KBM-7 (cell line): ENCODE measurements at places on chromosomes 11 and 22.

GRCh38 chr11:10441652-10442503 is 13.2 kb upstream of the AMPD3 start:
- DNase-seq: peak; percentile 63

GRCh38 chr22:27800250-27801201 is 1.0 kb downstream of the MN1 start:
- DNase-seq: no peak

- DNase-seq: no peak
Observed at GRCh38 chr11:37313266-37313665, 715.2 kb upstream of the RAG2 start.

DNA sequence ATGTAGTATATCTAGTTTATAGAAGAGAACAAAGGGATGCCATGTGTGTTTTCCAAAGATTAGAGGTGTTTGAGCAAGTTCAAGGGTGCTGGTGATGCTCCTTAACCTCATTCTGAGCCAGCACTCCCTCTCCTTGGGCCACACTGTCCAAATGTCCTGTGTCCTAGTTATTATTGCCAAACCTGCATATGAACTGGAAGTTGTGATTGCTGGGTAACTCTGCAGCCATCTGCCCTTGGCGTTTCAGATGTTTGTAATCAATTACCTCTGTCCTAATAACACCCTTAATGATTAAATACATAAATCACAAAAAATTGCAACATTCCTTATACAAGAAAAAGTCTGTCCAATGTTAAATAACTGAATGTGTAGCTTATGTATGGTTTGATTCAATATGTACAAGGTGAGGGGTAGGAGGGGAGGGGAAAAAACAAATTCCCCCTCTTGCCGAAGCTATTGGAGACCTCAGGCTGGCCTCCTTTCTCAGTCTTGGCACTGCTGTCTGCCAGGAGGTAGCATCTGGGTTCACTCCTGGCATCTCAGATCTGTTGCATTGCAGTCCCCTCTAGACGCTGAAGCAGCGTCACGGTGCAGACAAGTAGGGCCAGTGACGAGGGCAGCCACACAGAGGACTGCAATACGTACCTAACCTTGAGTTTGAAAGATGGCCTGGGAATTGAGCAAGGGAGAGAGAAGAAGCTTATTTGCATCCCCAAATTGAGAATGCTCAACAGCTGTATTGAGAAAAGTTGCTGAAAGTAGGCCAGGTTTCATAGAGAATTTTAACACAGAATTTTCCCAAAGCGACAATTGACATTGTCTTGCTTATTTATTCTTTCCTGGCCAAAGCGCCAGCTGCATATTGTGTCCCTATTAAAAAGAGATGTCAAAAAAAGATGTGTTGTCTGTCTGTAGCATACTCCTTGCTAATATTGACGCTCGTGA is 89.6 kb upstream of the ARHGAP32 start:
- no peak for DNase-seq

DNA sequence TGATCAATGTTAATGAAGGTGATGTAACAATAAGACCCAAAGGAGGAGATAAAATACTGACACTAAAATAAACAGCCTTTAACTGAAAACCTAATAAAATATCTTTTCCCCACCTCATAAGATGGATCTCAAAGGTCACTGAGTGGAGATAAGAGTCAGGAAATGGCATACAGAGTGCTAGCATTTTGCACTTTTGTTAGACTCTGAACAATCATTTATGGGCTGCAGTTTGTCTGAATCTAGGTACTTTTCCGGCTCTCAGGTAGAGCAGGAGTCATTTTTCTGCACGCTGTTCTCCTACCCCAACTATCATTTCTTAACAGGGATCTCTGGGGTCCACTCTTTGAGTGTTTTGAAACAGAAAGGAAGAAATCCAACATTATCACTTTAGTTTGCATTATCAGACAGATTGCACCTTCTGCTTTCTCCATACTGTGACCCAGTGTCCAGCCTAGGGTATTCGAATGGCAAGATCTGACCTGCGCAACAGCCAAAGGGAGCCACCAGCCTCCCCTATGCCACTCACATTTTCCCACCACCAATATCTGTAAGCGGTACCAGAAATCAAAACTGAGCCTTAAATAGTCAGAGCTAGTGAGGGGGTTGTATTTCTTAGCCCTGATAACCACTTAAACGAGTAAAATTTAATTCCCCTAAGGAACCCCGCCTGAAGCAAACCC is 863 bp downstream of the SIAE start:
- no peak for DNase-seq

GRCh38 chr11:59802639-59803176 is 7.9 kb downstream of the MRPL16 start:
- peak; percentile 75 for DNase-seq

- no peak for DNase-seq
Observed at GRCh38 chr11:13216711-13217075, 60.9 kb upstream of the BMAL1 start.

DNA sequence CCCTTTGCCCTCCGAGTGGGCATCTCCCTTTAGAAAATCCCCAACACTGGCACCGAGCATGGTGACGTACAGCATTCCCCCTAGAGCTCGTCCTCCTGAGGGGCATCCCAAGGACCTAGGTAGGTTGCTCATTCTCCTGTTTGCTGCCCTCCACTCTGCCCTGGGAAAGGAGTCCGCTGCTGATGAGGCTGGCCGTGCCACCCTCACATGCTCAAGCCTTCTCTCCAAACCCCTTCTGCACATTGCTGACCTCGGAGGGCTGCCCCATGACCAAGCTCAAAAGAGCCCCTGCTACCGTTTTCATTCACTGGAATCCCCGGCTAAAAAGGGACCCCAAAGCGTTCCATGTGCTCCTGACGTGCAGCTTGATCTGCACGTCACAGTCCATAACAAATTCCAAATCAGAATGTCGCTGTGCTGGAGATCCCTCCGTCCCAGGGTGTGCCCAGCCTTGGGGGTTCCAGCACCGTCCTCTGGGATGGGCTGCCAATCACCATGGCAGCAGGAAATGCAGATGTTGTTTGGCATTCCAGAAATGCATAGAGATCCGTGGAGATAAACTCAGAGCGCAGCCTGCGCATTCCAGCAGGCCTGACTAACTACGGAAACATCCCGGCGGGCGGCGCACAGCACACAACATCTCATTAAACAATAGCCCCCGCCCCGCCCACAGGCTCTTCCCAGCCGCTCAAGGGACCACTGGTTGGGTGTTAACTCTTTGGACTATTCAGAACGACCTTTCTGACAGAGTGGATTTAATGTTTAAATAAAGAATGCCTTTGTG is 26.3 kb upstream of the GNB1L start:
- DNase-seq: no peak

- no peak for DNase-seq
Observed at GRCh38 chr11:88404932-88405710, 67.6 kb upstream of the CTSC start.

- peak; percentile 64 for DNase-seq
Observed at GRCh38 chr11:14350215-14350614, 8.8 kb downstream of the RRAS2 start.

GRCh38 chr11:447923-448731 is 2.0 kb upstream of the PTDSS2 start:
- DNase-seq: peak; percentile 88
